Small intestine (tissue), 16 donors: ENCODE measurements at places on chromosomes 5 and 9. TPM values are rescaled to one million over a fixed set of nuclear protein-coding genes. Genes with fewer than 3 reads are reported as not detected.

DNA sequence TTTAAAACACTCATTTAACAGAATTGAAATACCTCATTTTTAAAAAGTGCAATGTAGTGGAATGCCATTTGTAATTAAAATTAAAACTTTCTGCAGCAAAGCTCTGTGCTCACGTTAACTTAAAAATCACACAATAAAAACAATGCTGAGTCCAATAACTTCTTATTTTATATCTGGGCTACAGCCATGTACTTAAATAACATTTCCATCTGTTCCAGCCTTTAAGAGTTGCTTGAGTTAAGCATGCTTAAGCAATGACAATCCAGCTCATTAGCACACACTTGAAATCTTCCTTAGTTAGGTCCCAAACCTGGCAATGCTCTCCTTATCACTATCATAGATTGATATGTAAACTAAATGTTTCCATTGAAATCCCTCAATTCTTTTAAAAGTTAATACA lies 132.3 kb upstream of the CDH12 start:
- H3K4me3 ChIP-seq, result no peak overlapping the region
- H3K27me3 ChIP-seq, result no peaks in the 10 kb centered on the region
- no peak overlapping the region for H3K27ac ChIP-seq
- H3K36me3 ChIP-seq, result no peaks in the 10 kb centered on the region
- no peaks in the 10 kb centered on the region for H3K4me1 ChIP-seq

Gene GPR151
- polyA plus RNA-seq, result not detected

GRCh38 chr9:127780126-127780885 lies 1.8 kb upstream of the SH2D3C start:
- no peaks in the 10 kb centered on the region for H3K36me3 ChIP-seq
- no peaks in the 10 kb centered on the region for H3K27me3 ChIP-seq
- peak overlapping the region; percentile 88 for H3K27ac ChIP-seq
- no peaks in the 10 kb centered on the region for H3K4me1 ChIP-seq
- no peak overlapping the region for H3K4me3 ChIP-seq

- H3K27me3 ChIP-seq, result no peaks in the 10 kb centered on the region
- no peak for DNase-seq
- no peak overlapping the region for H3K4me3 ChIP-seq
- no peak overlapping the region for H3K27ac ChIP-seq
Observed at GRCh38 chr5:55724281-55724680, 12.2 kb upstream of the SLC38A9 start.

DNA sequence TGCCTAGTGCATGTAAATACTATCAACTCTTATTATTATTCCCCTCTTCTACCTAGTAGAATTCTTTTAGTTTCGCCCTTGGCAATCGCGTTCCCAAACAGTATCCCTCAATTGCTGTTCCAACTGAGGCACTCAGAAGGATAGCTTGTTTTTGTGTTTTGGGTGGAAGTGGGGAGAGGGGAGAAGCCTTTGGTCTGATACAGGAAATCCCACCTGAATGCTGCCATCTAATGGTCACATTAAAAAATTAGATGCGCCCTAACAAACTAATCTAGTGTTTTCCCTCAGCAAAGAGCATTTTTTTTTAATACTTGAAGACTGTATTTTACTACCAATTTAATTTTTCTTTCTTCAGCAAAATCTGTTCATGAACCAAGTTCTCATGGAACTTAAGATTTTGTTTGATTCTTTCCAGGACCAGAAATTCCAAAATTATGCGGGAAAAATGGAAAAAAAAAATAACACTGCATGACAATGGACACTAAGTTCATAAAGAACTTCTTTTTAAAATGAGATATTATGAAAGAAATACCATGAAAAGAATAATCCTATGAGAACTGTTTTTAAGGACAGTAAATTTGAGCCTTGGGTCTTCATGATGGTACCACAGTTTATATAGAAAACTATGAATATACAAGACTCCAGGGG lies 22.2 kb upstream of the GLDC start:
- H3K4me1 ChIP-seq, result no peaks in the 10 kb centered on the region
- H3K4me3 ChIP-seq, result no peak overlapping the region
- peak; percentile 40 for DNase-seq
- no peak overlapping the region for H3K27ac ChIP-seq

Gene BAAT
- polyA plus RNA-seq, result 2.2 TPM

- no peak for DNase-seq
- H3K27me3 ChIP-seq, result no peaks in the 10 kb centered on the region
- H3K4me1 ChIP-seq, result no peaks in the 10 kb centered on the region
- H3K27ac ChIP-seq, result no peak overlapping the region
- H3K4me3 ChIP-seq, result no peak overlapping the region
- no peaks in the 10 kb centered on the region for H3K36me3 ChIP-seq
Observed at GRCh38 chr9:1759771-1760300, 255.3 kb upstream of the SMARCA2 start.

DNA sequence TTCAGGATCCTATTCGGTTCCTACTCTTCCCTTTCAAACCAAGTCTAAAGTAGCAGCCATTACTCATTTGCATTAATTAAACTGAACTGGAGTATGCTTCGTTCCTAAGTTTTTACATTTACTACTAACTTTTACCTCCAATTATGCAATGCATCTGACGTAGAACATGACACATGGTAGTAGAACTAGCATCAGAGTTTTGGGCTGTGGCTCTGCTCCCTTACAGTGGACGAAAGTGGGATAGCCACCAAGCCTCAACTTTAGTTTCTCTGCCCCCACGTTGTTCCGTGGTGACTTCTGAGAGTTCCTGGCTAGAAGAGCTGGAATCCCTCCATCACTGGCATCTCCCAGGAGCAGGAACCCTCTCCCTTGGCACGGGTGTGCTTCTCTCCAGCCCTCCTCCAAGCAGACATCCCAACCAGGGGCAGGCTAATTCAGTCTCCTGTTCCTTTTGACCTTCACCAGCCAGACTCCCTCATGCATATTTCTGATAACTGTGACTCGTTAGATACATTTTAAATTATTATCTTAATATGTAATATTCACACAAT lies 2.9 kb downstream of the IFNE start:
- DNase-seq, result no peak
- H3K27ac ChIP-seq, result no peak overlapping the region
- H3K4me1 ChIP-seq, result no peaks in the 10 kb centered on the region
- H3K36me3 ChIP-seq, result no peaks in the 10 kb centered on the region
- H3K27me3 ChIP-seq, result no peaks in the 10 kb centered on the region
- H3K4me3 ChIP-seq, result no peak overlapping the region

- H3K27ac ChIP-seq, result peak overlapping the region; percentile 91
- peaks cover 4% of the 10 kb centered on the region for H3K27me3 ChIP-seq
- DNase-seq, result peak; percentile 56
- H3K36me3 ChIP-seq, result no peaks in the 10 kb centered on the region
- peak overlapping the region; percentile 81 for H3K4me3 ChIP-seq
Observed at GRCh38 chr9:124770359-124771020, 621 bp downstream of the NR6A1 start.

DNA sequence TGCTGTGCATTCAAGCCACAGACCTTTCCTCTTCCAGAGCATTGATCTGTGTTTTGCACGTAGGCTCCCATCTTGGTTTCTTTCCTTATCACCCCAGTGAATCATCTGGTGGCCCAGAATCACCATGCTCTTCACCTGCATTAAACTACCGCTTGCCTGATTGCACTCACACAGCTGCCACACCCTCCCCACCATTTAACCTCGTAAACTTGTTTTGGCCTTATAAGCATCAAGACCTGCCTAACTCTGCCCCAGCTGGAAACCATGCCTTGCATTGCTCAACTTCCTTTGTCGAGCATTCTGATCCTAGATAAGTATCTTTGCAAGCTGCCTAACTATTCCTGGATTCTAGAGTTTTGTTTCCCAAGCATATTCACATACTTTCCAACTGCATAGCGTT lies 369.6 kb upstream of the SEMA6A start:
- no peaks in the 10 kb centered on the region for H3K36me3 ChIP-seq
- H3K4me3 ChIP-seq, result no peak overlapping the region
- H3K27ac ChIP-seq, result no peak overlapping the region
- H3K27me3 ChIP-seq, result no peaks in the 10 kb centered on the region
- no peaks in the 10 kb centered on the region for H3K4me1 ChIP-seq

GRCh38 chr9:99244344-99245260 lies 22.5 kb downstream of the SEC61B start:
- no peak overlapping the region for H3K4me3 ChIP-seq
- no peaks in the 10 kb centered on the region for H3K4me1 ChIP-seq
- no peaks in the 10 kb centered on the region for H3K27me3 ChIP-seq

DNA sequence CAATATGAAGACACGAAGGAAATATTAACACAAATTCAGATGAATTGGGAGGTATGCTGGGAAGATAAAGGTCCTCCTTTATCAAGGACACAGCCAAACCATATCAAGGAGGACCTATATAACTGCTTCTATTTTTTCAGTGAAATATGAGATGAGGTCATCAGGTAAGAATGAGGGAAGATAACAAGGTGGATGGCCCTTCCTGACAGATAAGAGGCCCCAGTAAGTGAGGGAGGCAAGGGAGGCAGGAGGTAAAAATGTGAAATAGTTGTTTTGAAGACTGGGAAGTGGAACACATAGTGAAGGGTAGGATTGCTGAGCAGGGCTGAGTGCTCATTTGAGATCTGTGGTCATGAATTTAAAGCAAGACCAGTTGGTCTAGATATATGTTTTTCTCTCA lies 60.0 kb upstream of the FOXE1 start:
- H3K36me3 ChIP-seq, result no peaks in the 10 kb centered on the region
- no peak overlapping the region for H3K4me3 ChIP-seq
- H3K27me3 ChIP-seq, result no peaks in the 10 kb centered on the region
- H3K4me1 ChIP-seq, result no peaks in the 10 kb centered on the region
- DNase-seq, result no peak
- H3K27ac ChIP-seq, result no peak overlapping the region

Gene RAB24
- 80.1 TPM for polyA plus RNA-seq

- H3K36me3 ChIP-seq, result peaks cover 17% of the 10 kb centered on the region
- DNase-seq, result no peak
- no peak overlapping the region for H3K27ac ChIP-seq
- no peaks in the 10 kb centered on the region for H3K27me3 ChIP-seq
- no peak overlapping the region for H3K4me3 ChIP-seq
- H3K4me1 ChIP-seq, result no peaks in the 10 kb centered on the region
Observed at GRCh38 chr9:97470076-97470475, 31.4 kb upstream of the TMOD1 start.

DNA sequence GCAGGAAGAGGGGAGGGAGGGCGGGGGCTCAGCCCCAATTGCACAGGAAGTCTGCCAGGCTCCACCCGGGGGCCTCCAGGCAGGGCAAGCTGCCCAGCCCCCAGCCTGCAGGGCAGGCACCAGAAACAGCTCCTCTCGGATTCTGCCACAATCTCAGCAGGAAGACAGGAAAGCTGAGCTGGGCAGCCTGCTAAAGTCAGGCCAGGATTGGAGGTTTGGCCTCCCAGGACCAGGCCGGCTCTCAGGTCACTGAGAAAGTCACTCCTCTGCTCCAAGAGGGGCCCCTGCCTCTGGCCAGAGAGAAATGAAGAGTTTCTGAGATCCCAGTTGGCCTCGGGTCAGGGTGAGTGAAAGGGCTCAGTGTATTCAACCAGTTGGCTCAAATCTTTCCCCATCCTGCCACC lies 54.6 kb upstream of the STXBP1 start:
- H3K27ac ChIP-seq, result no peak overlapping the region
- H3K36me3 ChIP-seq, result no peaks in the 10 kb centered on the region
- peak; percentile 31 for DNase-seq
- H3K27me3 ChIP-seq, result no peaks in the 10 kb centered on the region

Gene CAMK4
- 3.2 TPM for polyA plus RNA-seq

DNA sequence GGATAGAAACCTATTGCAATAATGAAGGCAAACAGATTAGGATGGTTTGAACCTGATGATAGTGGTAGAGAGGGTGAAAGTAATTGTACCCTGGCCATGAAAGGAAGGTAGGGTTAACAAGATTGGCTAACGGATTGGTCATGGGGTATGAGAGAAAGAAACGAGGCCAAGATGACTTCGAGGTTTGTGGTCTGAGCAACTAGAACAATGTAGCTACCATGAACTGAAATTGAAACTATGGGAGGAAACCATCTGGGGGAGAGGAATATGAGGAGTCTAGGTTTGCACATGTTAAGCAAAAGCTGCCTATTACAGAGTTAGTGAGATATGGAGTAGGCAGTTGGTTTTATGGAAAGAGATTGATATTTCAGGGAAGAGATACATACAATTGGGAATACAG lies 406.0 kb downstream of the PRELID2 start:
- no peaks in the 10 kb centered on the region for H3K36me3 ChIP-seq
- H3K4me3 ChIP-seq, result no peak overlapping the region
- no peak overlapping the region for H3K27ac ChIP-seq
- H3K4me1 ChIP-seq, result no peaks in the 10 kb centered on the region
- peak; percentile 22 for DNase-seq

DNA sequence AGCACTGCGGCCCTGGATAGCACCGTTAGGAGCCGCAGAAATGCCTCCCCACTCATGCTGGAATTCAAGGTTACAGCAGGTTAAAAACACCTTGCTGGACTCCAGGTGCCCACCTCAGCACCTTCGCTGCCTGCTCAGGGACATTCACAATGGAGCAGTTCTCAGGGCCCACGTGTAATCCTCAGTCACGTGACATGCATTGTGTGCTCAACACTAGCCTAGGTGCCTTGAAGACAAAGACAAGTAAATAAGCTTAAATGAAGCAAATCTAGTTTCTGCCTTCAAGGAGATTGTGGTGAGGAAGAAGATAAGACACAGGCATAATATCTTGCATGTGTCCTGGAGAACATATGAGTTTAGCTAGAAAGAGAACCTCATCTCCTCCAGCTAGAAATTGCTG lies 82.1 kb downstream of the FSTL4 start:
- no peaks in the 10 kb centered on the region for H3K27me3 ChIP-seq
- H3K36me3 ChIP-seq, result no peaks in the 10 kb centered on the region
- H3K4me3 ChIP-seq, result no peak overlapping the region
- no peak overlapping the region for H3K27ac ChIP-seq
- DNase-seq, result no peak
- no peaks in the 10 kb centered on the region for H3K4me1 ChIP-seq

DNA sequence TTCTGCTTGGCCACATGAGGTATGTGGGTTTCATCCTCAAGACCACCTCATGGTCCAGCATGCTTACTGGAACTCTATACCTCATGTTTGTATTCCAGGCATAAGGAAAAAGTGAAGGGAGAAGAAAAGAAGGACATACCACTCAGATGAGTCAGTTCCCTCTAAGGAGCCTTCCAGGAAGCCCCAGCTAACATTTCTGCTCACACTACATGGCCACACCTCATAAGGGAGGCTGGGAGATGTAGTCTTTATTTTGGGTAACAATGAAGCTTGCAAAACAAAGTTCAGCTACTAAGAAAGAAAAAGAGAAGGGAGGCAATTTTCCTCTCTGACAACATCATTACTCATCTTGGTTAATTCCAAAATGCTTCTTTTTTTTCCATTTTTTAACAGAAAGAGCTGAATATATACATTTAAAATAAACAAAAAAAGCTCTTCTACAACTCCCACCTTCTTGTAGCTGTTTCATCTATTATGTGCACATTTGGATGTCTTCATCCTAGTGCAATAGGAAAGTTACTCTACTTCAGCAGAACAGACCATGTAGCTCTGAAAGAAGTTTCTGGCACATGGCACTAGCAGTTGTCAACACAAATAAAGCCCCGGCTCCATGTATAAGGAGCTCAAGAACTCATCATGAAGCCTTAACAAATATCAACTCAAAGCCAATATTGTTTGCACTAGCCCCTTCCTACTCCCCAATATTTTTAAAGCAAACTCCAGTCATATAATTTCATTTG lies 123.6 kb upstream of the CCDC112 start:
- H3K4me1 ChIP-seq, result peaks cover 19% of the 10 kb centered on the region
- no peak overlapping the region for H3K27ac ChIP-seq
- DNase-seq, result no peak
- H3K27me3 ChIP-seq, result no peaks in the 10 kb centered on the region

- H3K4me3 ChIP-seq, result peak overlapping the region; percentile 97
- H3K27ac ChIP-seq, result no peak overlapping the region
- H3K27me3 ChIP-seq, result no peaks in the 10 kb centered on the region
Observed at GRCh38 chr5:128084228-128085167, 932 bp downstream of the SLC12A2 start.

- no peak overlapping the region for H3K4me3 ChIP-seq
- no peaks in the 10 kb centered on the region for H3K36me3 ChIP-seq
- DNase-seq, result no peak
Observed at GRCh38 chr5:60698336-60698735, 1.6 kb downstream of the DEPDC1B start.

Gene WWC1
- 22.8 TPM for polyA plus RNA-seq
